ENCODE measurements at places on chromosomes 7 and 10.

- peak; percentile 74 for DNase-seq
Observed at GRCh38 chr7:4745971-4746919, 29.2 kb upstream of the AP5Z1 start.

DNA sequence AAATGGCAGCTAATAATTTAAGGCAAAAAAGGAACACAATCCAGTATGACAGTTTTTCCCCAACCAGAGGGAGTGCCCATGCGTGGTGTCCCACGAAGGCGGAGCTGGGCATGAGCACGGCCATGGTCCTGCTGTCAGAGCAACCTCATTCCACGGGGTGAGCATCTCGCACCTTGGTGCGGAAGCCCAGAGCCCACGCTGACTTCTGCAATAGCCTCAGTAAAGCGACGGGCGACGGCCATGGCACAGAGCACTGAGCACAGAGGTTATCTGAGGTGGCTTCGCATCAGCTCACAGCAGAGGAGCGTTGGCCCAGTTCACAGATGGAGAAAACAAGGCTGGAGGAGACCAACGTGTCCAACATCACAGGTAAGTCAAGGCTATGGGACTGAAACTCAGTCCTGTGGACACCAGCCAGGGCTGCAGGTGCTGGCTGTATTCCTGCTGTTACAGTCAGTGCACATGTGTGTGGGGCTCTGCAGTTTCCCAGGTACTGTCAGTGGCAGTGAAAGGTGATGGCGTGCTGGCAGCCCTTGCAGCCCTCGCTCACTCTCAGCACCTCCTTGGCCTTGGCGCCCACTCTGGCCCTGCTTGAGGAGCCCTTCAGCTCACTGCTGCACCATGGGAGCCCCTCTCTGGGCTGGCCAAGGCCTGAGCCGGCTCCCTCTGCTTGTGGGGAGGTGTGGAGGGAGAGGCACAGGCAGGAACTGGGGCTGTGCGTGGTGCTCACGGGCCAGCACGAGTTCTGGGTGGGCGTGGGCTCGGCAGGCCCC is 525.6 kb downstream of the PTPRN2 start:
- DNase-seq = no peak

DNA sequence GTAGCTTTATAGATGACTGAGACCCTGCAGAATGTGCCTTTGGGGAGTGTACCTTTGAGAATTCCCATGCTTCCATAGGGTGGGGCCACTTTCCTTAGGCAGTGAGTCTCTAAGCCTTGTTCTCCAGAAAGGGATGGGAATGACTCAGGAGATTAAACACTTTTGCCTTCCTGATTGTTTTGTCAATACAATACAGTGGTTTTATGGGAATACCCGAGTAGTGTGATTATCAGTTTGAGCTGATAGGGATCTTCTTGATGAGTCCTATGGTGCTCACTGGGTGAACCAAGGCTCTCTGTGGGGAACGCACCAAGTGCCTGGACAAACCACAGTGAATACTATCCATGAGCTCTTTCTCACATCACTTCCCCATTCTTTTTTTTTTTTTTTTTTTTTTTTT is 6.3 kb downstream of the MYOF start:
- peak; percentile 74 for DNase-seq

- no peak for DNase-seq
Observed at GRCh38 chr7:111352319-111352718, 210.0 kb downstream of the IMMP2L start.

GRCh38 chr7:42227936-42228591 is 8.9 kb downstream of the GLI3 start:
- no peak for DNase-seq

GRCh38 chr10:35400595-35401268 is 64.4 kb downstream of the CCNY start:
- DNase-seq = no peak

Measured in kidney capillary endothelial cell (primary cell).